ENCODE measurements at places on chromosomes 2 and 18. TPM values are rescaled to one million over a fixed set of nuclear protein-coding genes. Genes with fewer than 3 reads are reported as not detected.

The CAPN14 gene
- 0.17 TPM for total RNA-seq

The SFT2D3 gene
- total RNA-seq: 8.7 TPM

The TDRD15 gene
- total RNA-seq: not detected

The UGT1A5 gene
- total RNA-seq: not detected

The PROKR1 gene
- total RNA-seq: not detected

The ZAP70 gene
- 367 TPM for total RNA-seq

The RAB11FIP5 gene
- total RNA-seq: 4.9 TPM

The ASIC4 gene
- total RNA-seq: 0.09 TPM

The RAPGEF4 gene
- total RNA-seq: 1.1 TPM

The GAD1 gene
- total RNA-seq: 1.9 TPM

The SLC9A4 gene
- total RNA-seq: 0.08 TPM

Measured in activated naive CD8-positive, alpha-beta T cell treated with anti-CD3 and anti-CD28 coated beads, Interleukin-2, amount 10 ng/mL, durations not matched to agents 7 days and 5 days (primary cell).